ENCODE measurements at places on chromosomes 11 and 22.

- no peak for DNase-seq
Observed at GRCh38 chr22:35631597-35631996, 14.5 kb upstream of the MB start.

- no peak for DNase-seq
Observed at GRCh38 chr22:17903564-17904295, 120.6 kb downstream of the MICAL3 start.

GRCh38 chr22:31133911-31134310 is 6.4 kb downstream of the PLA2G3 start:
- no peak for DNase-seq

GRCh38 chr11:112963368-112963955 is 2.2 kb downstream of the NCAM1 start:
- no peak for DNase-seq

GRCh38 chr11:108220721-108221336 is 1.6 kb downstream of the NPAT start:
- DNase-seq, result no peak

DNA sequence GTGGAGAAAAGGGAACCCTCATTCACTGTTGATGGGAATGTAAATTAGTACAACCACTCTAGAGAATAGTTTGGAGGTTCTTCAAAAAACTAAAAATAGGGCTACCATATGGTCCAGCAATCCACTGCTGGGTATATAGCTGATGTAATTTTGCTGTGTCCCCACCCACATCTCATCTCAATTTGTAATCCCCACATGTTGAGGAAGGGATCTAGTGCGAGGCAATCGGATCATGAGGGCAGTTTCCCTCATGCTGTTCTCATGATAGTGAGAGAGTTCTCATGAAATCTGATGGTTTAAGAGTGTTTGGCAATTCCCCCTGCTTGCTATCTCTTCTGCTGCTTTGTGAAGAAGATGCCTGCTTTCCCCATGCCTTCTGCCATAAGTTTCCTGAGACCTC is 17.1 kb upstream of the OR52M1 start:
- DNase-seq, result no peak

GRCh38 chr11:32659672-32660071 is 76.0 kb downstream of the EIF3M start:
- DNase-seq, result peak; percentile 4

DNA sequence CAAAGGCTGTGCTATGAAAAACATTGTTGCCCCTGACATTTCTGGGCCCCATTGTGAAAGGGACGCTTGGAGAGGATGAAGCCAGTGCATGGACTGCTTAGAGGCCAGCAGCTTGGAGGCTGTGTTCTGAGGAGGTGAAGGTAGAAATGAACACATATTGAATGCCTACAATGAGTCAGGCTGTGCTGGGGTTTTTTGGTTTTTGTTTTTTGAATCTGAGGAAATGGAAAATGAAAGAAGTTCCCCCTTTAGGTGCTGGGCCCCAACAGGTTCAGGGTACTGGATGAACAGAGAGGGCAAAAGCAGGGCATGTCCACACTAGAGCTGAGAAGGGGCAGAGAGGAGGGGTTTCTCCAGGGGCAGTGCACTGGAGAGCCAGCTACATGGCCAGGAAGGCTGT is 166.1 kb upstream of the API5 start:
- no peak for DNase-seq

DNA sequence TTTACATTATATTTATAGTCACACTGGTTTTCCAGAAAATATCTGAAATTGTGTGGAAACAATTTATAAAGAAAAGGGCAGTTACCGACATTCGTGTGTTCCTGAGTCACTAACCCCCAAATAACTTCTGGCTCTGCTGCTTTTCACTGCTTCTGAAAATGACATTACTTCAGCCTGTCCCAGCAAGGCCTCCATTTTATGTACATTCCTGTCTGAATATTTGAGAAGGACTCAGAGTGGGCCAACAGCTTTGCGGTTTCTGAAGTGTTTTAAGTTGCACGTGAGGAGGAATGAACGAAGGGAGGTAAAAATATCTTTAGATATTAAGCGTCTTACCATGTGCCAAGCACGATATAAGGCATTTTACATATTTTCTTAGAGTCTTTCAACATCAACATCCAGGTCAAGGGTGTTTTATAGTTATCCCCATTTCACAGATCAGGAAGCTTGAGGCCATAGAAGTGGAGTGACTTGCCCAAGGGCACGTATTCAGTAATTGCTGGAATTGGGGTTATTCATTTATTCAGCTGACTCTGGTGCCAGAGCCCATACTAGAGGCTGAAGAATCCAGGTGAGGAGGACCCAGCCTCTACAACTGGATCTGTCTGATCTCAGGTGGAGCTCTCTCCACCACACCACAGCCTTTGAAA is 30.8 kb upstream of the WNT11 start:
- DNase-seq, result no peak

DNA sequence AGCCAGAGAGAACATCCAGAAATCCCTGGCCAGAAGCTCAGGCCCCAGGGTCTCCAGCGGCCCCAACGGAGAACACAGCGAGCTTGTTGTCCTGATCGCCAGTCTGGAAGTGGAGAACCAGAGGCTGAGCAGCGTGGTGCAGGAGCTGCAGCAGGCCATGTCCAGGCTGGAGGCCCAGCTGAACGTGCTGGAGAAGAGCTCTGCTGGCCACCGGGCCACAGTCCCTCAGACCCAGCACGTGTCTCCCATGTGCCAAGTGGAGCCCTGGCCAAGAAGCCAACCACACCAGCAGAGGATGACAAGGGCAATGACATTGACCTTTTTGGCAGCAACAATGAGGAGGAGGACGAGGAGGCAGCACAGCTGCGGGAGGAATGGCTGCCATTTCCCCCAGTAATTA is 20.6 kb upstream of the SCGB1D1 start:
- DNase-seq, result no peak

DNA sequence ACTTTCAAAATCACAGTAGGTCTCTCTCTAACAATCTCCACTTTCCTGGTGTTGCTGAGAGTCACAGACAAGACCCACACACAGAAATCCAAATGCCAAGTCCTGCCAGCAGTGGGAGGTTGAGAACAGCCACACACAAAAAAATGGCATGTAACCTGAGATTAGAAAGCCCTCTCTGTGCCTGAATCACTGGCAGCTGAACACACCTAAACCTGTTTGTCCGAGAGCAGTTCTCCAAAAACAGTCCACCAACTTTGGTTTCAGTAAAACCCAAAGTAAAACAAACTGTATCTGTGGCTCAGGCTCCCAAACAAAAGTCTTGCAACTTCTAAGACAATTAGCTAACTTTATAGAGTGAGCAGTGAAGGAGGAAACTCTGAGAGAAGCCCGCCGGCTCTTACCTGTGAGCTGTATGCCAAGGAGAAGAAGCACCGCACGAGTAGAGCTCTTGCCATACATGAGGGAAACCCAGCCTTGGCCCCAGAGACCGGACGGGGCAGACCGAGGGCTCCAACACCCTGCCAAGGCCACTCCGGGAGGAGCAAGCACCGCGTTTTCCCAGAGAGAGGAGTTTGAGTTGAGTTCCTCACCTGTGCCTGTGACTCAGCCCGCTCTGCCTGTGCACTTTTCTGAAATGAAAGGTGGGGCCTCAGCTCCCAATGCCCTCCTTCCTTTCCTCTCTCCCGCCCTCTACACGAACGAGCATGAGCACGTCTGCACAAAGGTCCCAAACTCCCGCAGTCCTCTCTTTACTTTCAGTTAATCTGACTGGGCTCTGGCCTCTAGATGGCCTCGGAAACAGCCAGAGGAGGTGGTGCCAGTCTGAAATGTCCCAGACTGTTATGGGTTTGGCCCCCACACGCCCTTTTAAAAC is at the start of gene MPZL2:
MPZL2 (minus strand) TSS at position 603 of the 874 bp plus-strand sequence; CDS start at position 459, 144 bp downstream.
- DNase-seq, result peak; percentile 88

DNA sequence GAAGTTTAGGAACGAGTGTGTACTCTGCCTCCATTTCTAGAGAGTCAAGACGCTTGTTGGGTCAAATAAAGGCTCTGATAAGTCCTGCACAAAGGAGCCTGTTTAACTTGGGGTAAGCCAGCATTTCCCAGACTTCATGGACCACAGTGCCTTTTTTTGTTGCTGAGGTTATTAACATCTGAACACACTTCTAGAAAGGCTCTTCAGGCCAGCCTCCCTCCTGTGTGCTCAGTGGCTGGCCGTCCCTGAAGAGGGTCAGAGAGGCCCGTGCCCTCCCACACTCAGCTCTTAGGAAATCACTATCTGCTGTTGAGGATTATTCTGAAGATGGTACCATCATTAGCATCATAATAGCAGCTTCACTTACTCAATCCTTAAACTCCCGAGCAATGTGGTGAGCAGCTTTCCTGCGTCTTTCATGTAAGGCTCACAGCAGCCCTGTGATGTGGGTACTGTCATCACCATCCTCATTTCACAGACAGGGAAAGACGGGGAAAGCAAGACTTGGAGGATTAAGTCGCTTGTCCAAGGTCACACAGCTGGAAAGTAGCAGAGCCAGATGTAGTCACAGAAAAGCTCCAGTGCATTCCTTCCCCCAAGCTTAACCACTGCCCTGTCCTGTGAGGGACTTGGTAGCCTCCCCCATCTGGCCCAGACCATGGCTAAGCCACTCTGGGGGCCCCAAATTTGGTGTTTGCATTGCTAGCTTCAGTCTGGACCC is 71.3 kb downstream of the TSPAN18 start:
- DNase-seq, result no peak

All from RWPE1 (cell line).